ENCODE measurements at places on chromosomes 3 and 15. TPM values are rescaled to one million over a fixed set of nuclear protein-coding genes. Genes with fewer than 3 reads are reported as not detected.

Gene SPATA12
- not detected for total RNA-seq

Gene CXCR6
- total RNA-seq = 0.22 TPM

Gene GCSAM
- not detected for total RNA-seq

Gene C3orf85
- total RNA-seq = not detected

Gene ZNF860
- 0.44 TPM for total RNA-seq

Gene EFCC1
- total RNA-seq = 0.86 TPM

Gene SNTN
- not detected for total RNA-seq

Gene TNFAIP8L3
- 2.9 TPM for total RNA-seq

Gene TRAK1
- total RNA-seq = 43.7 TPM

Gene CEMIP
- 259 TPM for total RNA-seq

Gene MAPKAPK3
- total RNA-seq = 50.7 TPM

Gene ALDH1L1
- total RNA-seq = 1.3 TPM

Gene GRM7
- total RNA-seq = not detected

Gene PRSS50
- total RNA-seq = not detected

Gene CTXN2
- total RNA-seq = not detected

Gene PAQR9
- not detected for total RNA-seq

Gene CIDEC
- not detected for total RNA-seq

Gene DUOXA2
- total RNA-seq = not detected
